ENCODE measurements at places on chromosomes 5 and 9.

DNA sequence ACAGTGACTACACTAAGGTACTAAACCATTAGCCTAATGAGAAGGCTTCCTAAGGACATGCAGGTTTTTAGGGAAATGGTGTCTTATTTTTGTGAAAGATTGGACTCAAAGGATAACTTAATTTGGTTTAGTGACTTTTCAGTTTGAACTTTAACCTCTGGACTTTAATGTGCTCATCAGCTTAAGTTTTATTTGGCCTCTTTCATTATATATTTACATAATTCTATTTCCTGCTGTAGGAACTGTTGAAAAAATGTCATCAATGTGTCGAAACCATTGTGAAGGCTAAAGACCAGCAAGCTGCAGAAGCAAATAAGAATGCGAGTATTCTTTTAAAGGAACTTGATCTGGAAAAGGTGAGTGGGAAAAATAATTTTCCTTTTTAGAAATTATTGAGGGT lies 34.3 kb upstream of the EIF4EBP3 start:
- no peak for DNase-seq

DNA sequence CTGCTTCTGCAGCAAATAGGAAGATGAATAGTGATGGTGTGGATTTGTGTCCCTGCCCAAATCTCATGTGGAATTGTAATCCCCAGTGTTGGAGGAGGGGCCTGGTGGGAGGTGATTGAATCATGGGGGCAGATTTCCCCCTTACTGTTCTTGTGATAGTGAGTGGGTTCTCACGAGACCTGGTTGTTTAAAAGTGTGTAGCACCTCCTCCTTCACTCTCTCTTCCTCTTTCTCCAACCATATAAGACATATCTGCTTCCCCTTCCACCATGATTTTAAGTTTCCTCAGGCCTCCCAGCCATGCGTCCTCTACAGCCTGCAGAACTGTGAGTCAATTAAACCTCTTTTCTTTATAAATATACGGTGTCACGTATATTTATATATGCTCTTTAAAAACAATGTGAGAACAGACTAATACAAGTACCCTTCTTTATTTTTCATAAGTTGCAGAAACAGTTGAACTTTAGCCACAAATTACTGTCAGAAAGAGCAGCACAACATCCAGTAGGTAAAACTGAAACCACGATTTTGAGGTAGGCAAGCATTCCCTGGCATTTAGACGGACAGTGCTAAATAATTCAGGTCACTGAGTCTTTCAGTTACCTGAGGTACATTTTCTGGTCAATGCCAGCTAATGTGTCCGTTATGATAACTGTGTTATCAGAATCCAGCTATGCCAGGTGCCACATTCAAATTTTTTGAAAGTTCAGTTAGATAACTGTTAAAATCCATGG lies 79.3 kb upstream of the SPEF2 start:
- DNase-seq: no peak

DNA sequence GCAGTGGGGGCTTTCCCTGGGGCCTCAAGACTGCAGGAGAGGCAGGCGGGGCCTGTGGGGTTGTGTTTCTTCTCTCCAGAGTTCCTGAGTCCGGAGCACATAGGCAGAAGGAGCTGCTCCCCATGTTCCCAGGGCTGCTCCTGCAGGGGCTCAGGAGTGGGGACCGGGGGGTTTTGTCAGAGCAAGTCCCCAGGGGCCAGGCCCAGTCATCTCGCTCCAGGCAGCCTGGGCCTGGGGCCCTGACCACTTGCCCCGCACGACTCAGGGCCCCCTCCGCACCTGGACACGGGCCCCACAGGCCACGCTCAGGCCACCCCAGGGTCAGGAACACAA lies 22.0 kb upstream of the SLC6A19 start:
- no peak for DNase-seq

- DNase-seq: no peak
These were observed 56.3 kb downstream of the TSSK1B start for GRCh38 chr5:113378514-113378913.

GRCh38 chr5:91379246-91379913 lies 3.7 kb downstream of the ARRDC3 start:
- no peak for DNase-seq

DNA sequence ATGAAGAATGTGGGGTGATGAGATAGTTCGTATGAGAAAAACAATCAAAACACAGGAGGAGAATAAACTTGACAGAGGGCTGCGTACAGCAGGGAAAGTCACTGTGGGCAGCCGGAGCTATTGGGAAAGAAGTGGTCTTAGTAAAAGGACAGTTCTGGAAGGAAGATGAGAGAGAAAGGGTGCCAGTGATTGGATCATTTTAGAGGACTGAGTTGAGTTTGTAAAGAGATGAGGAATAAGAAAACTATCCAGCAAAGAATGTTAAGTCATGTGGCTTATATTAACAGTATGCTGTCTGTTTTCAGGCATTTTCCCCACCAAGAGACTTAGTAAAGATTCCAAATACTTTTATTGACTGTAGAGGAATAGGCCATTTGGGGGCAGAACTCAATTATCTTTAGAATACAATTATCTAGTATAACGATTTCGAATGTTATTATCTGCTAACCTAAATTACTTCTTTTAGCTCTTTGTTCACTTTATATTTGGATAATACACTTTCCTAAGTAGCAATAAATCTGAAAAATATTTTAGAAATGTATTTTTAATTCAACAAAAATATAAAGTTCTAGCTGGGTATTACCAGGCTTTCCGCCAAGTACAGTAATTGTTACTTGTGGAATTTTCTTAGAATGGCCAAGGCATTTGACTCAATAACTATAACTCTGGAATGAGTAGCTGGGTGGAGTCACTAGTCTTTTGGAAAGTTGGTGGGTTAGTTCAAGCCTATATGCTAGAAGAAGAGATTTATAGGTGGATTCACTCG lies 15.5 kb upstream of the LOX start:
- DNase-seq: no peak

DNA sequence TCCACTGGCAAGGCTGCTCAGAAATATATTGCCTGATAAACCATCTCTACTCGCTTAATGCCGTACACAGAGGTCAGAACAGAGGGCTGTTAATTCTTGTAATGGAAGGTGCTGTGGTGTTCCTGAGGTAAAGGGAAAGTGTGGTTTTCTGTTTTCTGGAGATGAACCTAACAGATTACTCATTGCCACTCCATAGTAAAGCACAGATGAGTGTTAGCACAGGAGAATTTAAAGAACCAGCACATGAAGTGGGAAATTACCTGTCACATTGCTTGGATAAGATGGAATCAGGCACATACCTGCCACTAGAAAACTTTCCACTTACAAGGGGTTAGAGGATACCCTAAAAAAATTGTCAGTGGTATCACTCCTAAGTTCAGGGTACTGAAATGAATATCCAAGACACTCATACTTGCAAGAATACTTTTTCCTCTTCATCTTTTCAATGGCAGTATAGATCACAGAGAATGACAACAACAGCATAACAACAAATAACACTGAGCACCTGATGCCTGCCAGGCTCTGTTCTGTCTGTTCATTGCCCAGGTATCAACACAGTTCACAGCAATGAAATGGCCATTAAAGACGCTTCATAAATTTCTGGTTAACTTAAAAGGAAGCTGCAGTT lies 152.9 kb upstream of the GNA14 start:
- DNase-seq: no peak

DNA sequence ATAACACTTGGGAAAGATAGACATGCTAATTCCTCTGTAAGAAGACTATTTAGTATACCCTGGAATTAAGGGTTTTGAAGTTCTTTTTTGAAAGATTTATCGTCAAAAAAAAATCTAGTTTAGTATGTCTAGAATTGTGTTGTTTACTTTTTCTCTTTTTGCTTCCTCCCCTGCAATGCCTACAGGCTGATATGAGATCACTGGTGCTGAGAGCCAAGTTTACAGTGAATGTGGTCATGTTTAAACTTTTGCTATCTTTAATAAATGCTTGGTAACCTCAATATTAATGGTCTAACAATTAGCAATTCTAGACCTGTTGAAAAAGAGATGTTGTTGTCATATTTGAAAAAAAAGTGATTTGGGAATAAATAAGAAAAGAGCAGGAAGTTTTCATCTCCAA lies 86.1 kb downstream of the CWC27 start:
- no peak for DNase-seq
